ENCODE measurements at places on chromosomes 16 and 17.

- DNase-seq = no peak
Observed at GRCh38 chr17:1653735-1654134, 4.1 kb upstream of the RILP start.

GRCh38 chr17:6532441-6532885 lies 23.9 kb downstream of the PITPNM3 start:
- DNase-seq = no peak

GRCh38 chr17:77027271-77027889 lies 113.4 kb upstream of the SEC14L1 start:
- no peak for DNase-seq

DNA sequence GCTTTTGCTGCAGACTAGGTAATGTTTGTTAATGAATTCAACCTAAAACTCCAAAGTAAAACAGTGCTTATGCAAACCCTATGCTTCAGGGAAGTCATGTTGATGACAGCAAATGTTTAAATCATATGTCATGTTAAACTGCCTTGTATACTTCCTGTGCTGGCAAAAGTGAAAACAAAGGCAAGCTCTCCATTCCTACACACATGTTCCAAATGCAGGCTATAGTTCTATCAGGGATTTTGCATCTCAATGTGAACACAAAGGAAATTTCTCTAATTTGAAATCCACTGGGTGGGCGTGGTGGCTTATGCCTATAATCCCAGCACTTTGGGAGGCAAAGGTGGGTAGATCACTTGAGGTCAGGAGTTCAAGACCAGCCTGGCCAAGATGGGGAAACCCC lies 19.3 kb downstream of the UNK start:
- DNase-seq = no peak

DNA sequence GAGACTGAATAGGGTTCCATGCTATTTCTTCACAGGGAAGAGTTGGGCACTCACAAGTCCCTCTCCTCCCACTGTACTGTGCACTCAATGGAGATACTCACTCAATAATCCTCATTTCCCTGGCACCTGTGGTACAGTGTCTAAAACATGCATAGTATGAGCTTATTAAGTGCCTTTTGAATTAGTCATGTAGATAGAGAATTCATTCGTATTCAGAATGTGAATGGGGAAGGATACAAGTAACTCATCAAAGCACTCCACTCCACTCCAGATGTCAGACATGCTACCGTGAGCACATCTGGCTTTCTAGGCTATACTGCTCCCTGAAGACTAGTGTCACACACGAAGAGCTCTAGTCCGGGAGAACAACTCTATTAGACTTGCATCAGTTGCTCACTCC lies 6.3 kb downstream of the C17orf75 start:
- DNase-seq = no peak

DNA sequence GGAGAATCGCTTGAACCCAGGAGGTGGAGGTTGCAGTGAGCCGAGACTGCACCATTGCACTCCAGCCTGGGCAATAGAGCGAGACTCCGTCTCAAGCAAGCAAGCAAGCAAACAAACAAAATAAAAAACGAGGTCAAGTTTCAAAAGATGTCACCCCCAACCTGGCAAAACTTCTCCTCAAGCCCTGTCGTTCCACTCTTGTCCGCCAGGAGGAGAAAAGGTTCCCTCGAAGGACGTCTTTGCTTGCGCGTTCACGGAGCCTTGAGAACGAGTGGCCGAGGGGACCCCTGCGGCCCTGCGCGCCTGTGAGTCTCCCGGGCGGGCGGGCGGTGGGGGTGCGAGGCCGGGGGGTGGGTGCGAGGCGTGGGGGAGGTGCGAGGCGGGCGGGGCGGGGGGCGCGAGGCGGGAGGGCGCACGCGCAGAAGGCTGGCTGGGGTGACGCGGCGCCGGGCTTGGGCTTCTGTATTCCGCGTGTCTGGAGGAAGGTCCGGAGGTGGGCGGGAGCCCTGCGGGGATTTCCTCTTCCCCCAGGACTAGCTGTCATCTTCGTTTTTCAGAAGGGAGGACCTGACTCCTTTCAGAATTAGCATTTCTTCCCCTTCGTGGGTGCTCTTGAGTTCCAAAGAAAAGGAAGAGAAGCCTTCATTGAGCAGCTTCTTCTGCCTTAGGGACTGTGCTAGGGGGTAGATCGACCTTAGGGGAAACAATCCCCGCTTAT lies 3.7 kb downstream of the SLC52A1 start:
- DNase-seq = peak; percentile 4

DNA sequence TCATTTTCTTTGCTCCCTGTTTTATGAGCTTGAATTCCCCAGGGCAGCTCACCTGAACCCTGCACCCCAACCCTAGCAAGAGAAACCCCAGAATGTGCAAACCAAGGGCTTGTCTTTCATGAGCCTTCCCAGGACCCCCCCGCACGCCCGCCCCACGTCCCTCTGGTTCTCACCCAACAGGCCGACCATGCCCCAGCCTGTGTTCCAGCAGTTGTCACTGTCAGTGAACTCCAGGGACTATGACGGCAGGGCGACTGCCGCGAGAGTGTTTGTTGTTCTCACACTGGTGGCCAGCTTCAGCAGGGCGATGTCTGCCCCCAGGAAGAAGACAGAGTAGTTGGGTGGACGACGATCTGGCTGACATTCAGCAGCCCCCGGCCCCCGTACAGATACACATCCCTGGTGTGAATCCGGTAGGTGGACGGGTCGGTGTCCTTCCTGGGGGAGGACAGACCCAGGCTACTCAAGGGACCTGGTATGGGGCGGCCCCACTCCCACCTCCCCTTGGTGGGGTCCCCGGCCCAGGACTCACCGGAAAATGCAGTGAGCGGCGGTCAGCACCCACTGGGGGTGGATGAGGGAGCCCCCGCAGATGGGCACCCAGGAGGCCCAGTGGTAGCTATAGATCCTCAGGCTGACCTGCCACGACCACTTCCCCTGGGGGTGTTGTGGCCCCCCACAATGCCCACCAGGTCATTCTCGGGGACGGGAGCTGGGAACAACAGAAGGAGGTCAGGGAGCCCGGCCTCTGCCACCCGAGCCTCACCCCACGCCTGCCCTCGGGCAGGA lies 20.1 kb downstream of the TPSD1 start:
- no peak for DNase-seq

DNA sequence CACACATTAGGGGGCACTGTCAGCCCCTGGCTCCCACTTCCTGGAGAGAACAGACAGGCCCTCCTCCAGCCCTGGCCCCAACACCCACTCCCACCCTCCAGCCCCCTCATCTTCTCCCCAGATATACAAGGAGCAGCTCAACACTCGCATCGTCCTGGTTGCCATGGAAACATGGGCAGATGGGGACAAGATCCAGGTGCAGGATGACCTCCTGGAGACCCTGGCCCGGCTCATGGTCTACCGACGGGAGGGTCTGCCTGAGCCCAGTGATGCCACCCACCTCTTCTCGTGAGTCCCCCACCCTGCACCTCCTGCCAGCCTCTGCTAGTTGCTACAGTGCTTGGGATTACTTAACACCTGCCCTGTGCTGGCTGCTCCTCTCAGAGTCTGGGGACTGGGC lies 14.4 kb downstream of the ADAM11 start:
- DNase-seq = no peak

- no peak for DNase-seq
Observed at GRCh38 chr16:3536851-3537250, 36.0 kb downstream of the CLUAP1 start.

- no peak for DNase-seq
Observed at GRCh38 chr17:43475494-43476089, 8.2 kb upstream of the DHX8 start.

GRCh38 chr17:19641687-19642372 lies 6.7 kb upstream of the ALDH3A2 start:
- DNase-seq = no peak

DNA sequence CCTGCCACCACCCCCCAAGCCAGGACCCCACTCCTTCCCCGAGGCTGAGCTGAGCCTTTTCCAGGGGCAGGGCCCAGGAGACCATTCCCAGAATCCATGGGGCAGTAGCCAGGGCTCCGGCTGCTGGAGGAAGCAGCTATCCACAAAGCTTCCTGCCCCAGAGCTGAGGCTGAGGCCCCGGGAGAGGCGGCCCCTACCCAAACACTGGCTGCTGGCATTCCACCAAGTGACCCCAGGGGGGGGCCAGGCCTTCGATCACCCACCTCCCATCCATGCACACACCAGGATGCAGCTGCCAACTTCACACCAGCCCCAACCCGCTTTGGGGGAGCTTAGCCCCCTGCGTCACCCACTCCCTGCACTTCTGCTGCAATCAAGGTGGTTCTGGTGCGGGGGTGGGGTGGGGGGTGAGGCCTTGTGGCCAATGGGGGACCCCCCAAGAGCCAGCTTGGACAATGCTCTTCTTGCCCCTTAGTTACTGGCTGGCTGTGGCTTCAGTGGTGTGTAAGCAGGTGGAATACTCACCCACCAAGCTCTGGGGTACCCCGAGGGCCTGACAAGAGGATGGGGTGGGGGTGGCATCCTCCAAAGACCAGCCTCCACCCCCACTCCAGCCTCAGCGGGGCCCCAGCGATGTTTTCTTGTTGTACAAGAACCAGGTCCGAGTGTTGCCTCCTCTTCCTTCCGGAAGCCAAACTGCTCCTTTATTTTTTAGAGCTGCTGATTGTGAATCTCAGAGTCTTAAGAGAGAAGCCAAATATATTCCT lies 16.8 kb downstream of the MYBBP1A start:
- DNase-seq = no peak

DNA sequence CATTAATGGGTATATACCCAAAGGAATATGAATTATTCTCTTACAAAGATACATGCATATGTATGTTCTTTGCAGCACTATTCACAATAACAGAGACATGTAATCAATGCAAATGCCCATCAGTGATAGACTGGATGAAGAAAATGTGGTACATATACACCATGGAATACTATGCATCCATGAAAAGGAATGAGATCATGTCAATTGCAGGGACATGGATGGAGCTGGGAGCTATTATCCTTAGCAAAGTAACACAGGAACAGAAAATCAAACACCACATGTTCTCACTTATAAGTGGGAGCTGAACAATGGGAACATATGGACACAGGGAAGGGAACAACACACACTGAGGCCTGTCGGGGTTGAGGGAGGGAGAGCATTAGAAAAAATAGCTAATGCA lies 141.1 kb upstream of the HS3ST4 start:
- DNase-seq = no peak

- DNase-seq = no peak
Observed at GRCh38 chr17:19384723-19385391, 2.1 kb downstream of the MFAP4 start.

GRCh38 chr16:67897231-67897630 lies 4.2 kb downstream of the PSKH1 start:
- no peak for DNase-seq

DNA sequence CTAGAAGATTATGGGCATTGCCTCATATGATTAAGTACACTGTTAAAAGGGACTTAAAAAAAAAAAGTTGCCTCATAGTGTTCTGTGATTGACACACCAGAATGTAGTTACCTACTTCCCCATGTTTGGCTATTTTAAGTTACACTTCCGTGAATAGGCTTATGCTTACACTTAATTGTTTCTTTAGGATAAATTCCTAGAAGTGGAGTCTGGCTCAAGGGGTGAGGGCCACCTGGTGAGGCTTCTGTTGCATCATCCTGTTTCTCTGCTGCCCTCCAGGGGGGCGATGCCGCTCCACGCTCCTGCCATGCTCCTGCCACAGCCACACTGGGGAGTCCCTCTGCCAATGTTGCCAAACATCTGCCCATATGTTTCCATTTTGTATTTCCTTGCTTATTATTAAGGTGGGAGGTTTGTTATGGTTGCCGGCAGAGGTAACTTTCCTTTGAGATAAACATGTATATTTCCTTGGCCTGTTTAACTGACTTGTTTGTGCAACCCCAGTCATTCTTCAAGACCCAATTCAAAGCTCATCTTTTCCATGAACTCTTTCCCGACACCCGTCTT lies 73.1 kb downstream of the KSR1 start:
- no peak for DNase-seq

- no peak for DNase-seq
Observed at GRCh38 chr17:78111727-78112517, 16.6 kb downstream of the TMC6 start.

- no peak for DNase-seq
Observed at GRCh38 chr16:15961060-15961511, 11.7 kb downstream of the ABCC1 start.

- DNase-seq = no peak
Observed at GRCh38 chr17:32882734-32883133, 5.8 kb upstream of the MYO1D start.

GRCh38 chr16:1309888-1310831 lies 724 bp downstream of the UBE2I start:
- no peak for DNase-seq

- no peak for DNase-seq
Observed at GRCh38 chr17:11240041-11240840, 772 bp upstream of the SHISA6 start.

GRCh38 chr17:77439189-77440018 lies 298.6 kb downstream of the SEC14L1 start:
- DNase-seq = no peak

DNA sequence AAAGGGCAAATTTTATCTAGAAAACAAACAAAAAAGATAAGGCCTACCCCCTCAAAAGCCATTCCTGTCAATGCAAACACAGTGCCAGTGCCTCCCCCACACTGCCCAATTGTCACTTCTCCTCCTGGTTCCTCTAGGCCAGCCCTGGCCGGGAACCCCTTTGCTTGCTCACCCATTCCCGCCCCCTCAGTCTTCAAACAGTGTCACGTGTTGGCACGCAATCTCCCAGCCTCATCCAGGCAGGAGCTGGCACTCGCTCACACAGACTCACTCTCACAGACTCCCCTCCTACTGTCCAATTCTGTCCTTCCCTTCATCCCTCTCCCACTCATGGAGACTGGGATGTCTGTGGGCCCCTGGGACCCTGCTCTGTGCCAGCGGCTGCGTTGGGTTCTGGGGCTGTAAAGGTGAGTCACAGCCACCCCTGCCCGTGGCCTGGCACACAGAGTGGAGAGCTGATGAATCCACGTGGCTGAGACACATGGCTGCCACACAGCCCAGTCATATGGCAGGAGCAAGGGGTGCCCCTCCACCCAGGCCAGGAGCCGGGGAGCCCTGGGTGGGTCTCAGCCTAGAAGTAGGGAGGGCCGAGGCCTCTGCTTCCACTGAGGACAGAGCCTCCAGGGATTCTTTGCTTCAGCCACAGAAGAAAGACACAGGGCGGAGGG lies 54.8 kb downstream of the VAC14 start:
- no peak for DNase-seq

DNA sequence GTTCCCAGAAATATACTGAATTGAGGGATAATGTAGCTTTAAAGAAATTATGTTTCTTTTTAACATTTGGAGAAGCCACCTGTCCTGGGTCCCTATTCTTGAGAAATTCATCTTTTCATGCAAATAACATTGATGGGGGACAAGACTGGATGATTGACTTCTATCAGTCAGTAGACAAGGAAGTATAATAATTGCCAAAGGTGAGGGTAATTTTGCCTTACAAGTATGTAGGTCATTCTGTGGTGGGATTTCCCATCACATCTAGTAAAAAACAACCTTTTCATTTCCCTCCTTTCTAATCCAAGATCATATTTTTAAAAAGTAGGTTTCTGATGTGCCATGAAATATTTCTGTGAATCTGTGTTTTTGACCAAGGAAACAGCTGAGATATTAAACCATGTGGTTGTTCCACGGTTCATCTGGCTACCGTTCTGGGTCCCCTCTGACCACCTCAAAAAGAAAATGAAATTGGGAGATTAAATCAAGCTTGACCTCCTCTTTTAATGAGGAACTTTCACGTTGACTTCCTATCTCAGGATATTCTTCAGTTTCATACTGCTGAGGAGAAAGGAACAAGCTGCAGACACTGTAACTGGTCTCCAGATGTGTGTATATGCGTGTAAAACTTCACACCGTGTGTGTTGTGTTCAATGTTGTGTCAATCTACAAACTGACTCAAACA lies 138.6 kb downstream of the MAP2K6 start:
- DNase-seq = no peak

GRCh38 chr16:66247516-66248481 lies 118.7 kb upstream of the CDH5 start:
- DNase-seq = no peak

Measured in cerebellar nuclear complex (tissue), 1 donor.